ENCODE measurements at places on chromosomes 2 and 18. TPM values are rescaled to one million over a fixed set of nuclear protein-coding genes. Genes with fewer than 3 reads are reported as not detected.

The OXER1 gene
- 8.6 TPM for polyA plus RNA-seq

The REG1B gene
- polyA plus RNA-seq = not detected

The PDE1A gene
- 14.4 TPM for polyA plus RNA-seq

- no peak for DNase-seq
Measured at GRCh38 chr18:50356036-50356945, 18.6 kb upstream of the SKA1 start.

- no peak for DNase-seq
Measured at GRCh38 chr18:76821356-76821874, 942 bp upstream of the ZNF236 start.

GRCh38 chr18:5817816-5818215, 77.5 kb downstream of the TMEM200C start:
- DNase-seq = no peak

- no peak for DNase-seq
Measured at GRCh38 chr2:138777996-138778395, 2.2 kb downstream of the NXPH2 start.

GRCh38 chr18:11154368-11154989, 5.1 kb upstream of the PIEZO2 start:
- peak; percentile 51 for DNase-seq

- DNase-seq = no peak
Measured at GRCh38 chr2:205868773-205869333, 186.6 kb downstream of the NRP2 start.

- DNase-seq = no peak
Measured at GRCh38 chr2:119473621-119474370, 42.1 kb downstream of the TMEM37 start.

DNA sequence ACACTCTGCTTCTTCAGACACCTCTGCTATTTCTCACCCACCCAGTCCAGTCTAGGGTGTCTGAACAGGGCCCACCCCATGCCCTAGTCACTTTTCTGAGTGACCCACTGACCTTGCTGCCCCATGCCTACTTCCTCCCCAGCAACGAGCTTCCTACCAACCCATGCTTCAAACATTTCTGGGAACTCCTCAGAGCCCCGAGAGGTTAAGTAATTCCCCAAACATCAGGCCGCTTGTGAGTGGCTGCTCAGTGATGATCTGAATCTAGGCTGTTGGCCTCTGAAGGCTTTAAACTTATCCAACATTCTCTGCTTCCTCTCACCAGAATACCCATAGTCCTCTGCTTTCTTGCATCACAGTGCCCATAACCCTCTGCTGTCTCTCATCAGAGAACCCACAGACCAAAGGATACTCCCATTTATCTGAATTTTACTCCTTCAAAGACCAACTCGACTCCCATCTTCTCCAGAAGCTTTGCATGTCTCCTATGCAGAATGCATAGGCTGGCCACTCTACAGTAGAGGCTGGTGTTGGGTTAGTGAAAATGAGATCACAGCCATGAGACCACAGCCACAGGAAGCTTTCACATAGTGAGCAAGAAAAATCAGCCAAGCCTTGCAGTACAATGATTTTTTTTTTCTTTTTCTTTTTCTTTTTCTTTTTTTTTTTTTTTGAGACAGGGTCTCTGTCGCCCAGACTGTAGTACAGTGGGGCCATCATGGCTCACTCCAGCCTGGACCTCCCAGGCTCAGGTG, 309.5 kb upstream of the LYPD1 start:
- no peak for DNase-seq

DNA sequence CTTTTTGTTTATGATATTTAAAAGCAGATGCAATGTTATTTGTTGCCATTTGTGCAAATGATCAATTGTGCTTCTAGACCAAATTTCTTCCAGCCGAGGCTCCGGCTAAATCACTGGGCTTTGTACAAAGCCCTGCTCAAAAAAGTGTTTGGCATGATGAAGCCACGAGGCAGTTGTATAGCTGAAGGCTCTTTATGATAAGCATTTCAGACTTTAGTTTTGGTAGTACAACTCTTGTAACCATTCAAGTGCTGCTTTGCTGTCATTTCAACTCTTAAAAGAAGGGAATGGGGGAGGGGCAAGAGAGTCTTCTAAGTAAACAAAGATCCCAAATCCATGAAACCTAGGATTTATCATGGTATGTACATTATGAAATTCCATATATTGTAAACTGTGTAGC, 3.3 kb upstream of the ZNF532 start:
- no peak for DNase-seq
